ENCODE measurements at places on chromosomes 7 and 10.

DNA sequence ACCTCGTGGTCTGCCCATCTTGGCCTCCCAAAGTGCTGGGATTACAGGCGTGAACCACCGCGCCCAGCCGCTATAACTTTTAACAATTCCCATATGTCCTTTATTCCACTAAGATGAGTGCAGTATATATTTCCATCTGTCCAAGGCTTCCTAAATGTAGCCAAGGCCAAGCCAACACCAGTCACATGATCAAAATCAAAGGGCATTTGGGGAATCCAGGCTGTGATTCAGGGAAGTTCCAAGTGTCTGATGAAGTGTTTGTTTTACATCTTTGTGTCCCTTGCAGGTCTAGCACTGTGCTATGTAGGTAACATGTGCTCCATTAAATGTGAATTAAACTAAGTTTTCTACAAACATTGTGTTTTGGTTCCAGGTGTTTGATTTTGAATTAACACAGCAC is 20.8 kb downstream of the AKR1E2 start:
- no peak for DNase-seq

DNA sequence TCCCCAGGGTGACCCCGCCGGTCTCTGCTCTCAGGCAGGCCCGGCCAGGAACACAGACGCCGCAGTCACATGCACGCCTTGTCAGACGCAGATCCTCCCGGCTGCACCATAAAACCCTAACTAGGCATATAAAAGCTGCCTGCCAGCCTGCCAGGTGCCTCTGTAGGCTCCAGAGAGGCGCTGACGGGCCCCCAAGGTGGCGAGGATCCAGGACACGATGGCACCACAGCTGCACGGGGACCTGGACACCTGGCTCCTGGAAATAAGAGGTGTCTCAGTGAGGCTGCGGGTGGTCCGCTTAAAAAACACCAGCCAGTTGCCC is 21.9 kb upstream of the GDF10 start:
- DNase-seq: no peak

- DNase-seq: peak; percentile 76
Measured at GRCh38 chr7:132076301-132077035, 499.8 kb downstream of the PLXNA4 start.

GRCh38 chr10:378930-379704 is 243.9 kb downstream of the ZMYND11 start:
- DNase-seq: no peak

- no peak for DNase-seq
Measured at GRCh38 chr10:8600192-8600591, 545.7 kb downstream of the GATA3 start.

DNA sequence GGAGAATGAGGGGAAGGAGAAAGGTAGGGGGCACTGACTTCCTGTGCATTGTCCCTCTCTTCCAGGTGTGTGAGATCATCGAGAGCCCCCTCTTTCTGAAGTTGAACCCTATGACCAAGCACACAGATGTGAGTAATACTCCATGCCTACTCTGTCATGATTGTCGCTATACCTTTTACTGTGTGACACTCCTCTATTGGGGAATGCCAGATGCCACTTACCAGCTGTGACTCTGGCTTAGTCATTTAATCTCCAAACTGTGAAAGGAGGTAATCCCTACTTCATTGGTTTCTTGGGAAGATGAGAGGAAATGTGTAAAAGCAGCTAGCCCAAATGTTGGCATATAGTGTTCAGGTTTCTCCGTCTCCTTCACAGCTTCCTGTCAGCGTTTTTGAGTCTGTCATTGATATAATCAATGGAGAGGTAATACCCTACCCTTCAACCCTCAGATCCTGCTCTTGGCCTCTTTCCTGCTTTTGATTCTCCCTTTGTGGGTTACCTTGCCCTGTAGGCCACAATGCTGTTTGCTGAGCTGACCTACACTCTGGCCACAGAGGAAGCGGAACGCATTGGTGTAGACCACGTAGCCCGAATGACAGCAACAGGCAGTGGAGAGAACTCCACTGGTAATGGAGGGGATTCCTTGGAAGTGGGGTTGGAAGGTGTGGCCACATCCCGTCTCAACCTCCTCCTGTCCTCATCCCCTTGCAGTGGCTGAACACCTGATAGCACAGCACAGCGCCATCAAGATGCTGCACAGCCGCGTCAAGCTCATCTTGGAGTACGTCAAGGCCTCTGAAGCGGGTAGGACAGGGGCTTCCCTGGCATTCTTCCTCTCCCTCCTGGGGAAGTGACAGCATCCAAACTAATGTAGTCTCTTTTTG is 2.0 kb downstream of the COPS6 start:
- no peak for DNase-seq

- no peak for DNase-seq
Measured at GRCh38 chr10:129523031-129523722, 56.1 kb downstream of the MGMT start.

All from cerebellar cortex (tissue), 1 donor.